Suppressor macrophage treated with lipopolysaccharide for 4 hours (primary cell): ENCODE measurements at places on chromosomes 3 and 15.

GRCh38 chr3:178537122-178537705 is 978 bp downstream of the KCNMB2 start:
- DNase-seq, result no peak

GRCh38 chr15:54566654-54567053 is 588.4 kb downstream of the UNC13C start:
- DNase-seq, result no peak

- DNase-seq, result no peak
Measured at GRCh38 chr3:72912532-72912931, 24.7 kb downstream of the GXYLT2 start.

- no peak for DNase-seq
Measured at GRCh38 chr15:62462268-62462667, 297.2 kb upstream of the C2CD4B start.

DNA sequence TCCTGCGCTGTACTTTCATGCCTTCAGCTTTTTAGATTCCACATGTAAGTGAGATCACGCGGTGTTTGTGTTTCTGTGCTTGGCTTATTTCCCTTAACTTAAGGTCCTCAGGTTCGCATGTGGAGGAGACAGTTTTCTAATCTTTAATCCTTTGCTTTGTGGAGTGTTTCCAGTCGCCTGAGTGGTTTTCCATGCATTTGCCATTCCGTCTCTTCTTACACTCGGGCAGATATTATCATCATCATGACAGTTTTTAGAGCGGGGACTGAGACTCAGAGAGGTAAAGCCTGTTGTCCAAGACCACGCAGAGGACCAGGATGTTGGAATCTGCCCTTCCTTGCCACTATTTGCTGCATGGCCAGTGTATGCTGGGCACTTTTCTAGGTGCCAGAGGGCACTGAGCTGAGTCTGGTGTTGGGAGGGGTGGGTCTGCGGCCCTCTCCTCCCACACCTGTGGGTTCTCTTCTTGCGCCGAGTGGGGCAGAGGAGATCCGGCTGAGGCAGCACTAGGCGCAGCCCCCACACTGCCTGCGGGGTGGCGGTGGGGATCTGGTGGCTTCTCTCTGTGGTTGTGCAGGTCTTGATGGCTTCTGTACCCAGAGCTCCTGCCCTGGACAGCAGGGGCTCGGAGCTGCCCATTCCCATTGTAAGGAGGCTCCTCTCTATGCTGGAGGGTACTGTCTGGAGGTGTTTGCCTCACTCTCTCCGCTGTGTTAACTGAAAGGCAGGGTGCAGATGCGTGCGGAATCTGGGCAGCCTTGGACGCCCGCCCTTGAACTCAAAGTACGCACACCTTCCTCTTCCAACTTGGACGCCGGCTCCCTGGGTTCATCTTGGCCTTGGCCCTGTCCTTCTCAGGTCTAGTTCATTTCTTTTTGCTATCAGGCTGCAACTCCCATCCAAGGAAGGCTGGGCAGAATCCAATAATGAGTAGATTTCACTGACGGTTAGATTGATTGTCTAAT is 156.0 kb upstream of the RGMA start:
- DNase-seq, result no peak

- DNase-seq, result peak; percentile 79
Measured at GRCh38 chr3:156674911-156675829, 780 bp downstream of the TIPARP start.

DNA sequence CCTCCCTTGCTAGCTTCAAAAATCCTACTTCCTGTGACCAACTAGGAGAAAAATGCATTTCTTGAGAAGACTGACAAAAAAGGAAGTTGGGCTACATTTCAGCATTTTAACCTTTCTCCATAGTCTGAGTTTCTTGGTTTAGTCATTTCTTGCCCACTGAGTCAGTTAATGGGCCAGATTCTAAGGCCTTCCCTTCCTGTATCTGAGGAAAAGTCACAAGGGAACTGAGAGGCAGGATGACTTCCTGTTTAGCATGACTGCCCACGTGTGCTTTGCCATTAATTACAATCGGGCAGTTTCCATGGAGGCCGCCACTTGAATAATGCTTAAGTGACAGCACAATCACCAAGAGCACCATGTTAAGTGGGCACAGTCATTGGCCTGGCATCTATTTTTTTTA is 794.4 kb upstream of the LMCD1 start:
- peak; percentile 93 for DNase-seq

GRCh38 chr15:31487811-31488436 is 161.3 kb downstream of the KLF13 start:
- DNase-seq, result peak; percentile 78

GRCh38 chr3:179528772-179529171 is 34.0 kb upstream of the ACTL6A start:
- no peak for DNase-seq

- DNase-seq, result no peak
Measured at GRCh38 chr3:10285272-10286132, 7.2 kb downstream of the GHRL start.
